B cell (primary cell): ENCODE measurements at places on chromosomes 6 and 20. TPM values are rescaled to one million over a fixed set of nuclear protein-coding genes. Genes with fewer than 3 reads are reported as not detected.

DNA sequence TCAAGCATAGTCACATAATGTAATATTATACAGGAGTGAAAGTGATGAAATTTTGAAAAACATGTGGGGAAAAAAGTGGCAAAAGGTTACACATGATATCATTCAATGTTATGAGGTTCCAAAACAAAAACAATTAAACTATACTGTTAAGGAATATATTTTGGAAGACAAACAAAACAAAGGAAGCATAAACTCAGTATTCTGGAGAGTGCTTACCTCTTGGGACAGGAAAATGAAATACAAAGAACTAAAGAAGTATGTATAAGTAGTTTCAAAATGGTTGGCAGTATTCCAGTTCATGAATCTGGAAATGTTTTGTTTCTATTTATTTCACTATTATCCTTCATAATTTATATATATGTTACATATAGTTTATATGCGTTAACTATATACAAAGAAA is 213.5 kb downstream of the MOXD1 start:
- DNase-seq = no peak

- DNase-seq = no peak
Measured at GRCh38 chr6:148509800-148510581, 167.4 kb downstream of the SASH1 start.

Gene MOXD1
- 6.7 and 7.0 TPM in 2 replicates for total RNA-seq

GRCh38 chr6:107083921-107084320 is 31.4 kb downstream of the BEND3 start:
- no peak for DNase-seq

GRCh38 chr6:96099069-96099468 is 83.3 kb downstream of the FUT9 start:
- no peak for DNase-seq

DNA sequence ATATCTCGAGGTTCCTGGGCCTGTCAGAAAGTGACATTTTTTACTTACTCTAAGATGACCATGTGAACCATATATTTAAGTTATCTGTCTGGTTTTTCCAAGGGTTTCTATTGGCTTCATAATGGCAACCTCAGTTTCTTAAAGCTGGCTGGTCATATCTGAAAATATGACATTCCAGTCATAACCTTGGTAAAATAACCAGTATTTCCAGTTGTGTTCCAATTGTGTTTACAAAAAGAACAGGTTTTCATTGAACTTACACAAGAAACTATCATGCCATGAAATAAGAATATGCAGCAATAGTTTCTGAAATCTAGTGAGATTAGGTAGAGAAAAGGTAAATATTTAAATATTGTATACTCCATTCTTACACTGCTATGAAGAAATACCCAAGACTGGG is 61.7 kb upstream of the HMGN3 start:
- no peak for DNase-seq

- DNase-seq = no peak
Measured at GRCh38 chr20:41900201-41900691, 282.1 kb upstream of the CHD6 start.
